ENCODE measurements at places on chromosomes 16 and 17. TPM values are rescaled to one million over a fixed set of nuclear protein-coding genes. Genes with fewer than 3 reads are reported as not detected.

The PIRT gene
- not detected for total RNA-seq

- peaks cover 3% of the 10 kb centered on the region for H3K4me1 ChIP-seq
- H3K27me3 ChIP-seq, result peaks cover 45% of the 10 kb centered on the region
- H3K36me3 ChIP-seq, result no peaks in the 10 kb centered on the region
- H3K27ac ChIP-seq, result no peak overlapping the region
- DNase-seq, result peak; percentile 74
- no peak overlapping the region for H3K4me3 ChIP-seq
Measured at GRCh38 chr17:50533720-50534148, 1.2 kb downstream of the EPN3 start.

GRCh38 chr16:77166726-77167125 is 24.3 kb upstream of the MON1B start:
- no peak for DNase-seq
- H3K4me3 ChIP-seq, result no peak overlapping the region
- H3K4me1 ChIP-seq, result no peaks in the 10 kb centered on the region
- no peaks in the 10 kb centered on the region for H3K36me3 ChIP-seq

DNA sequence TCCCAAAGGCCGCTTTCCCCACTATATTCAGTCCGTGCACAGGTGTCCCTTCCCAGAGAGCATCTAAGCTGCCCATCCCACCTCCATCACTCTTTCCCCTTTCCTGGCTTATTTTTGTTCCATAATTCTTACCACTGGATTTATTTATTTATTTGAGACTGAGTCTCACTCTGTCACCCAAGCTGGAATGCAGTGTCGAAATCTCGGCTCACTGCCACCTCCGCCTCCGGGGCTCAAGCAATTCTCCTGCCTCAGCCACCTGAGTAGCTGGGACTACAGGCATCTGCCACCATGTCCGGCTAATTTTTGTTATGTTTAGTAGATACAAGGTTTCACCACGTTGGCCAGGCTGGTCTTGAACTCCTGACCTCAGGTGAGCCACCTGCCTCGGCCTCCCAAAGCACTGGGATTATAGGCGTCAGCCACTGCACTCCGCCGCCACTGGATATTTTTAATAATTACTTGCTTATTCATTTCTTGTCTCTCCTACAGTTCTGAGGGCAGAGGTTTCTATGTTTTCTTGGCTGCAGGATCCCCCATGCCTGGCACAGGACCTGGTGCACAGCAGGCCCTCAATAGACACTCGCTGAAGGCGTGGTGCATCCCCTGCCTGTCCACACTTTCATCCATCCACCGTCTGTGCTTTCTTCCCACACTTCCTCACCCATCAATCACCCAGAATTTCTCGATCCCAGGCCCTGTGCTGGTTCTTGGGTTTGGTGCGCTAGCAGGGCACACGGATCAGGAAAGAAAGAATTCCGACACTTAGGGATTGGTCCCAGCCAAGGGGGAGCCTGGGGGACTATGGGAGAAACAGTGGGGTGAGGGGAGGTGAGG is 9.9 kb upstream of the ADGRG1 start:
- H3K27ac ChIP-seq, result no peak overlapping the region
- no peaks in the 10 kb centered on the region for H3K36me3 ChIP-seq
- no peaks in the 10 kb centered on the region for H3K4me1 ChIP-seq
- peak; percentile 42 for DNase-seq
- no peaks in the 10 kb centered on the region for H3K27me3 ChIP-seq

GRCh38 chr17:55224746-55225145 is 40.0 kb upstream of the HLF start:
- H3K27ac ChIP-seq, result no peak overlapping the region
- H3K4me3 ChIP-seq, result no peak overlapping the region
- no peaks in the 10 kb centered on the region for H3K4me1 ChIP-seq
- DNase-seq, result no peak
- peaks cover 5% of the 10 kb centered on the region for H3K27me3 ChIP-seq
- H3K36me3 ChIP-seq, result no peaks in the 10 kb centered on the region

DNA sequence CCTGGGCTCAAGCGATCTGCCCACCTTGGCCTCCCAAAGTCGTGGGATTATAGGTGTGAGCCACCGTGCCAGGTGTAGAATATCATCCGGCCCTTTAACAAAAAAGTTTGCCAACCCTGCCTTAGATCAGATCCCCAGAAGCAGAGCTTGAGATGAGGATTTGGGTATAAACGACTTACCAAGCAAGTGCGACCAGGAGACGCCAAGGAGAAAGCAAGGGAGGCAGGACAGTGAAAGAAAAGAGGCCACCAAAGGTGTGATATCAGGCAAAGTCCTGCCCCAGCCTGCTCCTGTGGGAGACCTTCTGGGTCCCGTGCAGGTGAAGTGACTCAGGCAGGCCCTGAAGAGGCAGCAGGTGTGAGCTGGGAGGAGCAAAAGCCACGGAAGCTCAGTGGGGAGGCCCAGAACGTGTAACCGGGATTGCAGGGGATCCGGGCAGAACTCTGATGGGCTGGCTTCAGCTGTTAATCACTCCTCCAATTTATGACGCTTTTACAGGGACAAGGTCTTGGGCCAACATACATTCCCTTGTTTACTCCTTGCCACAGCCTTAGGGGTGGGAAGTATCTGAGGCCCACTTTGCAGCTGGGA is 14.1 kb upstream of the CALB2 start:
- H3K4me3 ChIP-seq, result no peak overlapping the region
- DNase-seq, result peak; percentile 70
- no peaks in the 10 kb centered on the region for H3K36me3 ChIP-seq
- H3K27me3 ChIP-seq, result no peaks in the 10 kb centered on the region
- H3K4me1 ChIP-seq, result no peaks in the 10 kb centered on the region

- no peak for DNase-seq
- H3K4me3 ChIP-seq, result no peak overlapping the region
- no peaks in the 10 kb centered on the region for H3K36me3 ChIP-seq
- peaks cover 3% of the 10 kb centered on the region for H3K4me1 ChIP-seq
- H3K27me3 ChIP-seq, result no peaks in the 10 kb centered on the region
- H3K27ac ChIP-seq, result no peak overlapping the region
Measured at GRCh38 chr16:26087091-26087490, 395.3 kb downstream of the HS3ST4 start.
